A172 (cell line): ENCODE measurements at places on chromosomes 3 and 15. TPM values are rescaled to one million over a fixed set of nuclear protein-coding genes. Genes with fewer than 3 reads are reported as not detected.

The GABRR3 gene
- total RNA-seq = not detected in 2 replicates

The CATSPER2 gene
- total RNA-seq = 0.47 and 0.60 TPM in 2 replicates

The KCTD6 gene
- total RNA-seq = 6.4 and 9.1 TPM in 2 replicates

The RTP3 gene
- not detected in 2 replicates for total RNA-seq

The RABL3 gene
- total RNA-seq = 24.4 and 33.5 TPM in 2 replicates

The EFHB gene
- total RNA-seq = 0.71 TPM in 1 of 2 replicates, not detected in the other

DNA sequence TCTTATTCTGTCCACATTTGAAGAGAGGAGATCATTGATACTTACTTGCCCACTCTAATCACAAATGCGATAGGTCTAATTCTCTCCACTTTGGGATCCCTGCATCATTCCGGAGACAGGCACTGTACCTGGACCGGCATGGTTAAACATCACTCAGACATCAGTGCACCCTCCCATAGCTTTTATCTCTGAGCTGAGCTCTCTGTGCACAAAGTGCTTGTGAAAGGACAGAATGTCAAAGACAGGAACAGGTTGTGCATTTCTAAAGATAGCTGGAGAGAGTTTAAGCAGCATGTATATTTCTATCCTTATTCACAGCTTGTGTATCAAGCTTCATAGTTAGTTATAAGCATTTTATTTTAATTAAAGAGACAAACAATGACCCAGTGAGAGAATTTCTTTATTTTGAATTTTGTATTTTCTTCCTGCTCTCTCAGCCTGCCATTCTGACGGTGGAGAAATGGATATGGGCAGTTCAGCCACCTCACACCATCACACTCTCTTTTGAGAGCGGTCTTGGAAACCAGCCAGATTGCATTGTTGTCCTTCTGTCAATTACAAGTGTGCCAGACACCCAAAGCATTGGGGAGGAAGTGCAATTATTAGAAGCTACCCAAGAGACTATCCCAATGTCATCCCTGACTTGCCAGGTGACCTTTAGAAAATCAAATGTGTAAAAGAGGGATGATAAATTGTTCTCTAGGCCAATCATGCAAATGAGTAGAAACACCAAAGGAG is 65.2 kb upstream of the CHL1 start:
- no peak for DNase-seq

DNA sequence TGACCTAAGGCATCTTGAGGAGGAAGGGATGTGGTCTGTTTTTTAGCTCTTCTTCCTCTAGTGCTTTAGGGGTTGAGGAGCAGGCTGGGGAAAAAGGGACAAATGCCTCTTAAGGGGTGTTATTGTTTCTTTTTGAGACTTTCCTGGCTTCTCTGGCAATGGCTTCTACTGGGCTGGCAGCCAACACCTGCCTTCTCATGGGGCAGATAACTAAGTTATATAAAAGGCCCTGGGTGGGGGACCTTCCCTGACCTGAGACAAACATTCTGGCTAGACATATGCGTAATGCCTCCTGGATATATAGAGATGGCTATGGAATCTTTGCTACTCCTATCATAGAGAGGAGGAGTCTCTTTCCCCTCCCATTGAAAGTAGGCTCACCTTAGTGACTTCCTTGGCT is 179.2 kb upstream of the PROK2 start:
- DNase-seq = no peak

- DNase-seq = no peak
Measured at GRCh38 chr15:76056931-76057330, 2.9 kb upstream of the TMEM266 start.

DNA sequence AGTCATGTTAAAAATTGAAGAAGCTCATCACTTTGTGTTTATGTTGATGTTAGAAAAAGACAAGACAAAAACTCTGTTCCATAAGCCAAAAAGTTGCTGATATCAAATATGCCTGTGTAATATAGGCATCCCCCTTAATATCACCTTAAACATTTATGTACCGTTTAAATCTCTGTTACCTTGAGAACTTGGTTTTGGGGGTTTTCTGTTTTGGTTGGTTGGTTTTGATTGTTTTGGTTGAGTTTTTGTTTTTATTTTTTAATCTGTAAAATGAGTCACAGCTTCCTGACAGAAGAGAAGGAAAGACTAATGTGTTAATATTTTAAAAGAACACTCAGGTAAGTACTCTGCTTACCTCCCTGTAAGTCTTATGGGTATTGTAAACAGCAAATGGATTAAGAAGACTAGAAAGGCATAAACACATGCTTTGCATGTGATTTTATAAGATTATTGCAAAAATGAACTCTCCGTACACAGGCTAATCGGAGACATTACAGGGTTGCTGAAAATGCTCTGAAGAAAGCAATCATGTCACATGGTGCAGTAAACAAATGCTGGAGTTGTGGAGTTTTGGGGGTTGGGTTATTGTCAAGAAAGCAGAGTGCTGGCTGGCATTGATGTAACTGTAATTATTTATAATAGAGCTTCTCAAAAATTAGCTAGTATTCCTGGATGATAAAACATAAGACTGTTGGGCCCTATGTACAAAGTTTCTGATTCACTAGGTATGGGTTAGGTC is 69.5 kb upstream of the MBNL1 start:
- DNase-seq = no peak

DNA sequence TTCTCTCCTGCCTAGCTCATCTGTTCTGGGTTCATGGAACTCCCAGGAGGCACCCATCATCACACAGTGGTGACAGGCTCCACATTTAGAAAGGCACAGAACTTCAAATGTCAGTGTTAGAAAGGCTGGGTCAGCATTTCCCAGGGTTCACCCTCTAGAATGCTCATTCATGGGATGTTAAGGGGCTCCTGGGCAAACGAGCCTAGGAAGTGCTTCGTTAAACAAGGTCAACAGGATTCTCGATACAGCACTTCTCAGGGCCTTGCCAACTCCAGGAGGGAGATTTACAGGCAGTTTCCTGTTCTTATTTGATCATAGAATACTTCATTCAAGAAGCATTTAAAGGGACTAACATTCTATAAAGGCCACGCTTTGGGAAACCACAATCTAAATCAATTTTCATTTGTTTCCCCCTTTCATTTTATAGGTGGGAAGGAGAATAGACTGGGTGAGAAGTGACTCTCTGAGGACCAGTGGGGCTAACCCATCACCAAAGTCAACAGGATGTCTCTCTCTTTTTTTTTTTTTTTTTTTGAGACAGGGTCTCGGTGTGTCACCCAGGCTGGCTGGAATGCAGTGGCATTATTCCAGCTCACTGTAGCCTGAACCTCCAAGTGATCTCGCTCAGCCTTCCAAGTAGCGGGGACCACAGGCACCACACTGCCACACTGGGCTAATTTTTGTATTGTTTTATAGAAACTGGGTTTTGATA is 14.3 kb downstream of the IGDCC4 start:
- peak; percentile 16 for DNase-seq

DNA sequence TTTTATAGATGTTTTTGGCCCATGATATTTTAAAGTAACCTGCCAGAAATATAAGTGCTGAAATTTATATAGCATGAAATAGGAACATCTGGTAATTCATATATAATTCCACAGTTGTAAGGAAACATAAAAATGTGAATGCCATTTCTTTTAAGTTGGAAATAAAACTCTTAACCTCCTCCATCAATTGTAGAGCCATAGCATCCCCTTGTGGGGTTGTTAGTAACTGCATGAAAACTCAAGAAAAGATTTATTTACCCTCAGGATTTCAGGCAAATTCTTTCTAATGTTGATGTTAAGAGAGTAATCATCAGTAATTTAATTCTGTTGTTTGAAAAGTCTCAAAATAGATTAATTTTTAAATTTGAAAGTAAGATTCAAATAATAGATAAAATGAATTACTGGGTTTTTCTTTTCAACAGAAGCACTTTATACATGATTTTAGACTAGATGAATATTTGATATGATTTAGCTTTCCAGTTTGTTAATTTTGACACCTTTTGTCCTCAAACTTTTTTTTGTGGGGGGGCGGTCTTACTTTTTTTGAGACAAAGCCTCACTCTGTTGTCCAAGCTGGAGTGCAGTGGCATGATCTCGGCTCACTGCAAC is 74.7 kb downstream of the RASA2 start:
- peak; percentile 50 for DNase-seq

DNA sequence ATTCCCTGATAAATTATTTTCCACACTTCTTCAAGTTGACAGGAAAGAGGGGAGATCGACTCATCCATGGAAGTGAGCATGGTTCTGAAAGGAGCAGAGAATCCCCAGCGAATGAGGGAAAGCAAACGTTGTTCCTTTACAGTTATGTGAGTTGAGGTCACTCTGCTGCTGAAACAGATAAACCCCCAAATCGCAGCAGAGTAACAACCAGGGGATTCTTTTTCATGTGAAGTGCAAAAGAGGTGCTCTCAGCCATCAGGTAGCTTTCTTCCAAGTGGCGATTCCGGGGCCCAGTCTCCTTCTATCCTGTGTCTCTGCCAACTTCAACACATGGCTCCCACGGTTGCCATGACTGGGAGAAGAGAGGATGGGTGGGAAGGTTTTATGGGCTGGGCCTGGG is 28.2 kb downstream of the MEX3B start:
- no peak for DNase-seq

DNA sequence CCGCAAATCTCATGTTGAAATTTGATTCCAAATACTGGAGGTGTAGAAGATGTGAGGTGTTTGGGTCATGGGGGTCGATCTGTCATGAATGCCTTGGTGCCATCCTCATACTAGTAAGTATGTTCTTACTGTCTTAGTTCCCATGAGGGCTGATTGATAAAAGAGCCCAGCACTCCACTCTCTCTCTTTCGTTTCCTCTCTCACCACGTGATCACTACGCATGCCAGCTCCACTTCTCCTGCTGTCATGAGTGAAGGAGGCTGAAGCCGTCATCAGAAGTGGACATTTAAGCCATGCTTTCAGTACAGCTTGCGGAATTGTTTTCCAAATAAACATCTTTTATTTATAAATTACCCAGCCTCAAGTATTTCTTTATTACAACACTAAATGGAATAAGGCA is 6.1 kb downstream of the OR5H15 start:
- peak; percentile 19 for DNase-seq

- DNase-seq = no peak
Measured at GRCh38 chr3:133868758-133869475, 26.8 kb downstream of the RAB6B start.

GRCh38 chr3:187130346-187131066 is 8.8 kb downstream of the RPL39L start:
- peak; percentile 90 for DNase-seq

- DNase-seq = no peak
Measured at GRCh38 chr3:122694966-122695365, 14.3 kb downstream of the PARP14 start.

- no peak for DNase-seq
Measured at GRCh38 chr15:76123031-76123430, 63.2 kb downstream of the TMEM266 start.

DNA sequence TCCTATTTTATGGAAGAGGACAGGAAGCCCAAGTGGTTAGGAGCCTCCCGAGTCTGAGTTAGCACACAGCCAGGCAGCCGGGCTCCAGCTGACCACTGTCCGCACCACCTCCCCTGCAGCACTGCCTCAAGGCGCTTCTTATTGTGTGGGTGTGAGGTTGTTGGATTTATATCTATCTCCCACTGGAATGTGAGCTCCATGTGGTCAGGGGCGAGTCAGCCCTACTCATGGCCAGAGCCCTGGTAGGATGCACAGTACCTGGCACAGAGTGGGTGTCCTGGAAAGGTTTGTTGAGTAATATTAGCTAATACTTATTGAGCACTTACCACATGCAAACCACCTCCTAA is 9.7 kb upstream of the FBLN2 start:
- peak; percentile 60 for DNase-seq

- peak; percentile 85 for DNase-seq
Measured at GRCh38 chr15:66294157-66294931, 976 bp downstream of the DIS3L start.
